Kasumi-1 (cell line): ENCODE measurements at places on chromosomes 7 and 10.
A peak's percentile ranks its signal among the peaks of the same experiment; 100 is the strongest.

- no peak for DNase-seq
Observed at GRCh38 chr10:121426307-121426706, 171.9 kb downstream of the FGFR2 start.

DNA sequence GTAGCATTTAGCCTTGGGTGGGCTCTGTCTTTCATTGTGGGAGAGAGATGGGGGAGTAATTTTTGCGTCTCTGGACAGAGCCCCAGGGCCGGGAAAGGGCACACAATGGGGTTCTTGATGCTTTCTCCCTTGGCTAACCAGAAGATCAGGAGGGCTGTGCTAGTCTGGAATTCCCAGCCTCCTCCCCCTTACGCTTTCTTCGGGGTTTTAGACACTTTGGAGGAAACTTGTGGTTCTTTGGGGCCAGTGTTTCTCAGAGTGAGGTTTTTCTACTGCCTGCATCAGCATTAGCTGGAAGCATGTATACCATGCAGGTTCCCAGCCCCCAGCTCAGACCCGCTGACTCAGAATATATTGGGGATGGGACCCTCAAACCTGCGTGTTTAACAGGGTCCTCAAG, 7.0 kb downstream of the NEURL1 start:
- DNase-seq = no peak

DNA sequence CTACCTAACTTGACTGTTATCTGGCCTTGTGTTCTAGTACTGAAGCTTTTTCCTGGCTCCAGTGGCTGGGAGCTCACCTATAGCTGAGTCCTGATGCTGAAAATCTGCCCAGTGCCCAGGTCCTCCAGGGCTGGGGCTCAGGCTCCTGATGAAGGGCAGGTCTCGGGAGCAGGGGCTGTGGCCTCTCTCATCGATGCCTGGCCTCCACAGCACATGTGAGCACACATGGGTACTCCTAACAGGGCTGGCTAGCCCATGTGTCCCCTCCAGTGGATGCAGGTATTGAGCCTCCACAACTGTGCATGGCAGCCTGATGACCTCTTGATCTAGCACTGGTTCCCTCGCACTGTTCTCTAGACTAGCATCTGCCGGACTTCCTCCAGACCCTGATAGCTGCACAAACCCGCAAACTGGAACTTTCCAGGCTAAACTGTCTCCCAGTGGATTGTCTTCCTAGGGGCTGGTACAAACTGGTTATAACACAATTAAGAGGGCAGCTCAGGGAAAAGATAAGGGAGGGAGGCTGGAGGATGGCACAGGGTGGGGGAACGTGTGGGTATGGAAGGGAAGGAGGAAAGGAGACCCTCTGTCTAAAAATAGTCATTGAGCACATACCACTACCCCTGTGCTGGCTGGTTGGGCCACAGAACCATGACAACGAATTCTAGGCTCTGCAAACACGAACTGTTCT, 35.1 kb downstream of the PLAC9 start:
- DNase-seq = no peak

- no peak for DNase-seq
Observed at GRCh38 chr10:79298403-79299244, 48.6 kb upstream of the PPIF start.

DNA sequence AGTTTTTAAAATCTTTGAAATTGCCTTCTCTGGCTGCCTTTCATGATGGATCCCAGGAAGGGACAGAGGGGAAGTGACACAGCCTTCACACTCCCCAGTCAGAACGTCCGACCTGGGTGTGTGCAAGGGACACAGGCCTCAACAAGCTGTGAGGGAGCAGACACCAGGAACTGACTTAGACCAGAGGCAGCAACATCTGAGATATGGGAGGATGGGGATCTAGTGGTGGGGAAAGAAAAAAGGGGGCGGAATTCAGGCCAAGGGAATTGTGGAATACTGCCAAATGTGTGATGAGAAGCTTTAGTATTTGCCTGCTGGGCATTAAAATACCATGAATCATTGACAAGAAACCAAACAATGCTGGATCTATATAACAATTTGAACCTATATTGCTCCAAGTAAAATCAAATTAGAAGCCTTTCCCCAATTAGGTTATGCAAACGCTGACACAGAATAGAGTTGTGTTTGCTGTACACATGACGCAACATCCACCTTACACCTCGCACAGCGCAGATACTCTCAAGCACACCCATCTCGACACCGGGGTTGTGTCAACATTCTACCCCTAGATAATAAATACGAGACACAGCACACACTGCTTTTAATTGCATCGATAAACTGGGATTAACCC, 17.2 kb upstream of the MNX1 start:
- DNase-seq = no peak

DNA sequence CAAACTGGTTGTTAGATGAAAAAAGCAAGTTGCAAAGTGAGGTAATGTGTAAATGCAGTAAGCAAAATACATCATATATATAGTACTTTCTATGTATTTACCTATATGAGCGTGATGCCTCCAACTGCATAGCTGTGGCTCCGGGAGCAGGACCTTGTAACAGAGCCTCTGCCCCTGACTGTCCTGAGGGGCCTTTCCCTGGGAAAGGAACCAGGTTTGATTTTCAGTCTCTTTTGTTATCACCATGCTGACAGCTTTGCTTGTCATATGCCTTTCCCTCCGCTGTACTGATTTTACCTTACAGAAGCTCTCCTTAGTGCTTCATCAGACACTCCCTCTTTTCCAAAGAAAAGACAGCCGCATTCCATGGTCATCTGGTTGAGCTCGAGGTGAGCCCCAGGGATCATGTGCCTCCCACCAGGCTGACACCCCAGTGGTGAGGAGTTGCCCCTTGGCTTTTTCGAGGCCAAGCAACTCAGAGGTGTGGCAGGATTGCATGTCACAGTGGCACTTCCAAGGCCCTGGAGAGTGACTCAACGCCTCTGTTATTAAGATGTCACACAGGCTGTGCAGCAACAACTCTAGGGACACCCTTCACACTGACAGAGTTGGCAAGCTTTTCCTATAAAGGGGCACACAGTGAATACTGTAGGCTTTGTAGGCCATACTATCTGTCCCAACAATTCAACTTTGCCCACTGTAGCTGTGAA, 78.9 kb downstream of the ALOX5 start:
- no peak for DNase-seq

DNA sequence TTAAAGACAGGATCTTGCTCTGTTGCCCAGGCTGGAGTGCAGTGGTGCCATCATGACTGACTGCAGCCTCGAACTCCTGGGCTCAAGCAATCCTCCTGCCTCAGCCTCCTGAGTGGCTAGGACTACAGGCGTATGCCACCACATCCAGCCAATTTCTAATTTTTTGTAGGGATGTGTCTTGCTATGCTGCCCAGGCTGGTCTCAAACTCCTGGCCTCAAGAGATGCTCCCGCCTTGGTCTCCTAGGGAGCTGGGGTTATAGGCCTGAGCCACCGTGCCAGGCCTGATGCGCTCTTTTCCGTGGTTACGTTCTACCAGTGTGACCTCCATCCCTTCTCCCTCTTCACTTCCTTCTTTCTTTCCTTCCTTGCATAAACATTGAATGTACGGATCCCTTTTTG, 34.2 kb upstream of the IL15RA start:
- no peak for DNase-seq

DNA sequence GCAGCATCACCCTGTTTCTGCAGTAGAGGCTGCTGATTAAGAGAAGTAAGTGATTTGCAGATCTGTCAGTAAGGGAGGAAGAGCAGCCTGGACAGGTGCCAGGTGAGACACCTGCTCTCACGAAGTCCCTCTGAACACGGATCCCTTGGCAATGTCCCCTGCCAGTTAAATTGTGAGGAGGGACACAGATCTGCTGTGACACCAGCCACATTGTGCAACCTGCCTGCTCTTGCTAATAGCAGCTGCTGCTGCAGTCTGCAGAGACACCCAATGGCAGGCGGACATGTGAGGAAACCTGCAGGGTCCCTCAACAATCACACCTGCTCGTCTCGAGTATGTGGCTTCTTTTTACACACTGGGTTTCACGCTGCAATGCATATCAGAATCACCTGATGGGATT, 31.9 kb downstream of the ANXA11 start:
- no peak for DNase-seq

DNA sequence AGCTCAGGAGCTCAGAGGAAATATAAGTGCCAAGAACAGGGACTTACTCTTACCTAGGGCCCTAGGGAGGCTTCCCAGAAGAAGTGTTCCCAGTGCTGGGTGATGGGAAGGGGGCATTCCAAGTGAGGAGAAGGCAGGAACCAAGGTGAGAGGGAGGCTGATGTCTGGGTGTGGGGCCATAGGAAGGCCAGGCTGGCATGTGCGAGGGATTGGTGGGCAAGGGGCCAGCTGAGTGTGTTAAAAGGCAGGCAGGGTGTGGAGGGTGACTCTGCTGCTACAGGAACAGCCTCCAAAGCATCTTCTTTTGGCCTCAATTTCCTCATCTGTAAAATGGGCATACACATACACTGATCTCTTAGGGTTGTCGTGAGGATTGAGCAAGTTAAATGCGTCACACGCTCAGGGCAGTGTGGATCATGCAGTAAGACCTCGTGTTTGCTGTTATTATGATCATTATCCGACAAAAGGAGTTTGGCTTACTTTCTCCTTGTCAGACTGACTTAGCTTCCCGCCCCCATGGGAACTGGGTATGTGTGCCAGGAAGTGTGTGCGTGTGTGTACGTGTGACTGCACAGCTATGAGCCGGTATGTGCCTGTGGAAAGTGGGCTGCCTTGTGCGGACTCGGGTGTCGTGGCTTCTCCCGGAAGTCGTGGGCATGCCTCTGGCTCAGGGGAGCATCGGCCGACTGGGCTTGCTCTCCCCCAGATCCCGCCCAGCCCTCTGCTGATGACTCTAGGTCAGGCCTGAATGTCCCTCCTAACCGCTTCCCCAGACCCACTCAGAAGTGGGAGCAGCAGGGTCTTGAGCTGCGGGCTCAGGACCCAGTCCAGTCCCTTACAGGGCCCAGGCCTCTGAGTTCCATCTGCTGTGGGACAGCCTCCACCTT, 59.6 kb downstream of the NEURL1 start:
- DNase-seq = no peak

DNA sequence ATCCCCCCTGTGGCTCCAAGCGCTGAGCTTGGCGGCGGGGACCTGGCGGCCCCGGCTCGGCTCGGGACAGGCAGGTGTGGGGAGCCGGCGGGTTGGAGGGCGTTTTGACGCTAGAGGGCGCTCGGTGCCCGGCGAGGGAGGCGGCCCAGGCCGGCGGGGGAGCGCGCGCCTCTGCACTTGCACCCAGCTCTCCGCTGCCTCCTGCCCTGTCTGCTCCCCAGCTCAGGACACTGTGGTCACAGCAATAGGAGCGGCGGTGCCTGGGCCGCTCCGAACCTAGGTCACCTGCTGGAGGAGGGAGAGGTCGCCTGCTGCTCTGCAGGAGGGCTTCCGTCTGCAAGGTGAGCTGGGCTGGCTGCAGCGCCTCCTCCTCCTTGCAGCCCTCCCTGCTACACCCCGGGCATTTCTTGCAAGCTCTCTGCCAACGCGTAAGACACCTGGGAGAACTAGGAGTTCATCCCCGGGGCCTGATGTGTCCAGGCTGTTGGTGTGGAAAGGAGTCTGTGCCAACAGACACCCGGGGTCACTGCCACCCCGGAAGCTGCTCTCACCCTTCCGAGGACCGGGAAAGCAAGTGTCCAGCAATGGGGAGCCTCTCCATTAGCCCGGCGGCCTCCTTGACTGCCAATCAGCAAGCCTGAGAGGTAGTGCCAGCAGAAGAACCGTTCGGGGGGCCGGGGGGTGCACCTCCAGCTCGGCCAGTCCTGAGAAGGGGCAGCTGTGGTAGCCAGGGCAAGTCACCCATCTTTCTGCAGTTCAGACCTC, 620.4 kb downstream of the GALNT17 start:
- DNase-seq = peak; percentile 21

- DNase-seq = peak; percentile 61
Observed at GRCh38 chr7:42690794-42691639, 220.9 kb downstream of the C7orf25 start.

GRCh38 chr10:15433850-15434537, 62.9 kb upstream of the FAM171A1 start:
- peak; percentile 72 for DNase-seq

DNA sequence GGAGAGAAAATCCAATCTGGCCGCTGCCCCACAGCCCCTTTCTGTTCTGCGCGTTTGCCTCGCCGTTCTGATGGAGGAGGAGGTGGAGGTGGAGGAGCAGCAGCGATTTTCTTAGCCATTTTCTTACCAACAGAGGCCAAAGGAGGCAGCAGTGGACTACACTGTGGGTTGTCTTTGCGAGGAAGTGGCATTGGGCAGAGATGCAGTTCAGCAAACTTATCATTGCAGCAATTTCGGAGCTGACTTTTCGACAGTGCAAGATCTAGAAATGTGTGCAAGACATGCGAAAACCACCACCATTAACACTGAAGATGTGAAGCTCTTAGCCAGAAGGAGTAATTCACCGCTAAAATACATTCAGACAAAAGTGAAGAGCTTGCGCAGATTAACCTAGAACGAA, 1.9 kb upstream of the ARL4A start:
- no peak for DNase-seq

GRCh38 chr7:455110-455928, 64.3 kb downstream of the PDGFA start:
- DNase-seq = no peak

DNA sequence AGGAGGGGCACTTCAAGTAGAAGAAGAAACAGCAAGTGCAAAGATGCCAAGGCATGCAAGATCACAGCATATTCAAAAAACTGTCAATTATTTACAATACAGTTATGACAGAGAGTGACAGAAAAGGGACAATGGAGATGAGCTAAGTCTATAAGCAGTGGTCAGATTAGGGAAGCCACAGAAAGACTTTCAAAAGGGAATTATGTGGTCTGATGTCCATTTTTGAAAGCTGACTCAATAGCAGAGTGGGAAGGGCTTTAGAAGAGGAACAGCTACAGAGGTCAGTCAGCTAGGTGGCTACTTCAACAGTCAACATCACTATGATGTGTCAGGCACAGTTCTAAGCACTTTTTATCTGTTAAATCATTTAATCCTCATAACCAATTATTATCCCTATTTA, 45.2 kb upstream of the SPOCK2 start:
- DNase-seq = no peak

DNA sequence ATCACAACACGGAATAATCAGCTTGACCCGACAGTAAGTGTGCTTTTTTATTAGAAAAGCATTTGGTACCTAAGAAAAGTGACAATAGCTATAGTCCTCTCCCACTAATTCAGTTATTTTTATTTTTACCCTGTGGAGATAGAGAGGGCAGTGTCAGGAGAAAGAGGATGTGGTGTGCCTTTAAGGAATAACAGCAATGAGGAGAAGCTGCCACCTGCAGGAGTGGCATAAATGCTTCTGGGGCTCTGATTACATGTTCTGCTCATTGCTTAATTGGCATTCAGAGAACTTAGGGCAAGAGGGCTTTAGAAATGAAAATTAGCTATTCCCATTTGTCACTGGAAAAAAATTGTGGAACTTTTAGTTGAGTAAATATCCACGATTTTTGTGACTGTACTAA, 60.1 kb downstream of the DENND11 start:
- no peak for DNase-seq

DNA sequence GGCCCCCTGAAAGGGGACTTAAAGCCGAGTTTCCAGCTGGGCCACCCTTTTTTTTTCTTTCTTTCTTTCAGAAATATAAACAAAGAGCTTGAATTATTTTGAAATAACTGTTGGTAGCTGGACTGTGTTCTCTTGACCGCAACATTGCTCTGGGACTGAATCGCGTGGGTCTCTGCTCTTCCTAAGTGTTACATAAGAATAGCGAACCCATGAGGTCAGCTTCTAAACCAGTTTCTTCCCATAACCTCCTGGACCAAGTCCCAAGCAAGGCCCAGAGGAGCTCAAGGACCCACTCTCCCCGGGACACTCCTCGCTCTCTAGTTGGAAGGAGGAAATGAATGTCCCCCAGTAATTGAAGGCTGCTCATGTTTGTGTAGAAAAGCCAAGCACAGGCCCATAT, 91.1 kb downstream of the CXCL12 start:
- no peak for DNase-seq
